ENCODE measurements at places on chromosomes 6 and 20. TPM values are rescaled to one million over a fixed set of nuclear protein-coding genes. Genes with fewer than 3 reads are reported as not detected.

The PACSIN1 gene
- not detected for total RNA-seq

The CD24 gene
- 0.12 TPM for total RNA-seq

The IRF4 gene
- total RNA-seq, result not detected

The TRDN gene
- not detected for total RNA-seq

The GNMT gene
- total RNA-seq, result not detected

The CYP39A1 gene
- 0.19 TPM for total RNA-seq

The PI16 gene
- not detected for total RNA-seq

The PHIP gene
- total RNA-seq, result 13.1 TPM

The RHAG gene
- total RNA-seq, result not detected

The CBLN4 gene
- total RNA-seq, result not detected

The MLN gene
- total RNA-seq, result not detected

The MUC22 gene
- not detected for total RNA-seq

The ECHDC1 gene
- 55.4 TPM for total RNA-seq

The ZBTB22 gene
- 17.1 TPM for total RNA-seq

The MED20 gene
- total RNA-seq, result 20.7 TPM

The SRSF12 gene
- 0.62 TPM for total RNA-seq

The TFAP2D gene
- total RNA-seq, result not detected

The RIPOR2 gene
- 1.6 TPM for total RNA-seq

Measured in cardiac ventricle fibroblast (primary cell).